ENCODE measurements at places on chromosomes 16 and 17.

DNA sequence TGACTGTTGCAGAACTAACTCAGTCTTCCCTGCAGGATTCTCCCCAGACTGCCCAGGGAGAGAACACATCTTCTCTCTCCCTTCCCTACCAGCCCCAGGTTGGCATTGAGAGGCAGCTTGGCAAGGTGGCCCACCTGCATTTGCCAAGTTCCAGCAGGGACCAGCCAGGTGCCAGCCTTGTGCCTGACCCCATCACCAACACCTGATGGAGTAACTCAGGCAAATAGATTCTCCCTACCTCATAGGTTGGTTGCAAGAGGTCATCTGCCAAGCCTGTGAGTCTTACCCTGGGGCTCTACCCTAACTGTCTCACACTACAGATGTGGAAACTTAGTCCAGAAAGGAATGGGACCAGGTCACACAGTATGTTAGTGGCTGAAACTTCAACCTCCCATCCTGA, 20.4 kb downstream of the BEAN1 start:
- no peak for DNase-seq

GRCh38 chr16:27628241-27628942, 78.4 kb downstream of the KATNIP start:
- DNase-seq, result no peak

GRCh38 chr17:28788100-28788499, 44.3 kb downstream of the TRAF4 start:
- DNase-seq, result no peak

- DNase-seq, result no peak
Observed at GRCh38 chr16:10121897-10122425, 60.3 kb downstream of the GRIN2A start.

DNA sequence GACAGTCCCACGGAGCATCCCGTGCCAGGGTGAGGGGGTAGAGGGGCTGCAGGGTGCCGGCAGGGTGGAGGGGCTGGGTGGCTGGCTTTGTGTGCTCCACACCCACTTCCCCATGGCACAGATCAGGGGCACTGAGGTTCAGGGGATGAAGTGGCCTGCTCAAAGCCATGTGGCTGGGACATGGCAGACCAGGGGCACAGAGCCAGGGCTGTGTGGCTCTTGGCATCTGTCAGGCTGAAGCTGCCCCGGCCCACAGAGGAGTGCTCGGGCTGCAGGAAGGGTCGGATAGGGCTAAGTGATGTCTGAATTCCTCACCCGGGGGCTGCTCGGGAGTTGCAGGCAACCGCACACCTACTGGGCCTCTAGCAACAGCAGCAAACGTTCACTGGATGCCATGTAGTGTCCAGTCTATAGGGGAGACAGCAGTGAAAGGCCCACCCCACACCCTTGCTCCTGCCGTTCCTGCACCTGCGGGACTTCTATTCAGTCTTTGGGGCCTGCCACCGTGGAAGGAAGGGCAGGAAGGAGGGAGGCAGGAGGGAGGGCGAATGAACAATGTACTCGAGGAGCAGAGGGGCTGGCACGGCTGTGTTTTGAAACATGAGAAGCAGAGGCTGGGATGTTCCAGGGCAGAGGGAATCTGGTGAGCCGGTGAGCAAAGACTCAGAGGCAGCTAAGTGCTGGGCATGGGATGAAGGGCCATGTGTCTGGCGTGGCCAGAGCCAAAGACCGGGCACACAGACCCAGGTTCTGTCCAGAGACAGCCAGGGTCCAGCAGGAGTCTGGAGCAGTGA, 15.1 kb downstream of the SLC5A10 start:
- DNase-seq, result no peak

DNA sequence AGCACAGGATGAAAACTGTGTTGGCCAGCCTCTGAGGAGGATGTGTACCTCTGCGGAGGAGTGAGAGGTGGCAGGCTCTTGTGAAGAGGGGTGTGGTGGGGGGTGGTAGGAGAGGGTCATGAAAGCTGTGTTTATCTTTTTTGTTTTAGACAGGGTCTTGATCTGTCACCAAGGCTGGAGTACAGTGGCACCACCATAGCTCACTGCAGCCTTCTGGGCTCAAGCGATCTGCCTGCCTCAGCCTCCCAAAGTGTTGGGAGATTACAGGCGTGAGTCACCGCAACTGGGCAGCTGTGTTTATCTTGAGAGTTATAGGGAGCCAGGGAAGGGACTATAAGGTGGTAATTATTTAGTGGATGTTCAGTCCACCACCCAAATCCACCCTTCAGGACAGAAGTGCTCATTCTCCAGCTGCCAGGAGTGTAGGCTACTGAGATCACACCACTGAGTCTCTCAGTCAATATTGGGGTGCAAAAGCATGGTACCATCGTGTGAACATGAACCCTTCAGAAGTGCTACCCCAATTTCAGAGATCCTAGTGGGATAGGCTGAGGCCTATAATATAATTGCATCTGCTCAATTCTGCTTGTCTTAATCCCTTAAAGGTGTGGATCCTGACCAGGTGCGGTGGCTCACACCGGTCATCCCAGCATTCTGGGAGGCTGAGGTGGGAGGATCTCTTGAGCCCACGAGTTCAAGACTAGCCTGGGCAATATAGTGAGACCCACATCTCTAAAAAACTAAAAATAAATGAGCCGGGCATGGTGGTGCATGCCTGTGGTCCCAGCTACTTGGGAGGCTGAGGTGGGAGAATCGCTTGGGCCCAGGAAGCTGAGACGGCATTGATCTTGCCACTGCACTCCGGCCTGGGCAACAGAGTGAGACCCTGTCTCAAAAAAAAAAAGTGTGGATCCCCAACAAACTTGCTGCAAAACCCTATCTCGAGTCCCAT, 788 bp upstream of the EXOC3L1 start:
- no peak for DNase-seq

GRCh38 chr17:64289741-64290141, 26.7 kb upstream of the TEX2 start:
- no peak for DNase-seq

DNA sequence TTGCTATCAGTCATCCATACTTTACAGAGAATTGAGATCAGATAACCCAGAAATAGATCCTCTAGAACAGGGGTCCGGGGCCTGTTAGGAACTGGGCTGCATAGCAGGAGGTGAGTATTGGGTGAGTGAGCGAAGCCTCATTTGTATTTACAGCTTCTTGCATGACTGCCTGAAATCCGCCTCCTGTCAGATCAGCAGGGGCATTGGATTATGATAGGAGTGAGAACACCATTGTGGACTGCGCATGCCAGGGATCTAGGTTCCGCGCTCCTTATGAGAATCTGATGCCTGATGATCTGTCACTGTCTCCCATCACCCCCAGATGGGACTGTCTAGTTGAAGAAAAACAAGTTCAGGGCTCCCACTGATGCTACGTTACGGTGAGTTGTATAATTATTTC, 13.0 kb upstream of the SCIMP start:
- no peak for DNase-seq

DNA sequence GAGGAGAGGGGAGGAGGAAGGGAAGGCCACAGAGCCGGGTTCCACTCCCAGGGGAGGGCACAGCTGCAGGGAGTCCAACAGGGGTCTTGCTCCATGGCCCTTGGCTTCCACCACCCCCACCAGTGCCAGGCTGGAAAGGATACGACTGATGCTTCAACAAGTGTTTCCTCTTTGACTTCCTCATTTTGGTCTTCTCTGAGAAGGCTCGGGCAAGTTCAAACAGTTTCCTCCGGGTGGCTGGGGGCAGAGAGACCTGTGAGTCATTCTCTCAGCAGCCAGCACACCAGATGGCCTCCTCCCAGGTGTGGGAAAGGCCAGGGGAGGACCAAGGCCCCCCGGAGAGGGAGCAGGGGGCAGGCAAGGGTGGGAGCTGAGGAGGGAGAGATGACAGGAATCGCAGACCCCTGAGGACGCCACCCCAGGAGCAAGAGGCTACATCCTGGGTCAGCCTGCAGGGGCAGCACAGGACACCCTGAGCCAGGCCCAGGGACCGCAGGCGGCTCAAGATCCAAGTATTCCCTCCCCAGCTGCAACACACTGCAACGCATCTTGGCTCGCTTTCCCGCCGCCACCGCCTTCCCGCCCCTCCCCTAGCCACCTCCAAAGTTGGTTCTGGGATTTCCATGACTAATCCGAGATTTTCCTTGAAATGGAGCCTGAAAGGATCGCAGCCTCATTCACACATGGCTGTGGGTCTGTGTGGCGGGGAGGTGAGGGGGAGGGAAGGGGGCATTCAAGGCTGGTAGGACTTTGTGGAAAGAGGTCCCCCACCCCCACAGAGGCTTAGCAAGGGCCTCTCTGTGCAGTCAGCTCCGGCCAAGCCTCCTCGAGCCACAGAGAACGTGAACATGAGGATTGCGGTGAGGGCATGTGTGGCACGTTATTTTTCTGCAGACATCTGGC, 18.4 kb upstream of the MRPS23 start:
- no peak for DNase-seq

DNA sequence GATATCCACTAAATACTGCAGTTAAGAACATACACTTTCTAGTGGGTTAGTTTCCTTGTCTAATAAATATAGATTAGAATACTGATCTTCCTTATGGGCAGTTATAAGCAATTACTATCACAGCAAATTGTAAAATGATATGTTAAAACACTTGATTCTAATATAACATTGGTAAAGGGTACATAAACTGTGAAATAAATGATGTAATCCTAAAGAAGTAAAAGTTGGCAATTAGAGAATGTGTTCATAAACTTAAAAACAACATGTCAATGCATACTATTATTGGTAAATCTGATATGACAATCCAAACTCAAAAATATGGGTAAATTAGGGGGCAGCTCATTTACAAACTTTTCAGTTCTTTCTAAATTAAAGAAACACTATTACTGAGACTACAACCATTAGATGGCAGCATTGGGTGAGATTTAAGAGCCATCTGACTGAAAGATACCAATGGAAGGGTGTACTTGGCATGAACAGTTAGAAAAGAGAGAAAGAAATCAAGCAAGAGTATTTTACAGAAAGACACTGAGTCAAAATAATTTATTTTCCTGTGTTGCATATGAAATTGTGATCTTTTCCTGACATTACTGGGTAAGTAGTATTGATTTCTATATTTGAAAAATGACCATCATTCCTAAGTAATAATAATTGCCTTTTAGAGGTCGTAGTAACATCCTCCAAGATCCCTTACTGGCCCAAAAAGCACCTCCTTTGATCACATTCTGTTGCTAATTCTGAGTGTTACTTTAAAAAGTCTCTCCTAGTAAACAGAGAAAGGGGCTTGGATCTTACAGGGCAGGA, 119.6 kb downstream of the SPAG9 start:
- peak; percentile 43 for DNase-seq

- no peak for DNase-seq
Observed at GRCh38 chr16:3188925-3189825, 1.2 kb downstream of the OR1F1 start.

DNA sequence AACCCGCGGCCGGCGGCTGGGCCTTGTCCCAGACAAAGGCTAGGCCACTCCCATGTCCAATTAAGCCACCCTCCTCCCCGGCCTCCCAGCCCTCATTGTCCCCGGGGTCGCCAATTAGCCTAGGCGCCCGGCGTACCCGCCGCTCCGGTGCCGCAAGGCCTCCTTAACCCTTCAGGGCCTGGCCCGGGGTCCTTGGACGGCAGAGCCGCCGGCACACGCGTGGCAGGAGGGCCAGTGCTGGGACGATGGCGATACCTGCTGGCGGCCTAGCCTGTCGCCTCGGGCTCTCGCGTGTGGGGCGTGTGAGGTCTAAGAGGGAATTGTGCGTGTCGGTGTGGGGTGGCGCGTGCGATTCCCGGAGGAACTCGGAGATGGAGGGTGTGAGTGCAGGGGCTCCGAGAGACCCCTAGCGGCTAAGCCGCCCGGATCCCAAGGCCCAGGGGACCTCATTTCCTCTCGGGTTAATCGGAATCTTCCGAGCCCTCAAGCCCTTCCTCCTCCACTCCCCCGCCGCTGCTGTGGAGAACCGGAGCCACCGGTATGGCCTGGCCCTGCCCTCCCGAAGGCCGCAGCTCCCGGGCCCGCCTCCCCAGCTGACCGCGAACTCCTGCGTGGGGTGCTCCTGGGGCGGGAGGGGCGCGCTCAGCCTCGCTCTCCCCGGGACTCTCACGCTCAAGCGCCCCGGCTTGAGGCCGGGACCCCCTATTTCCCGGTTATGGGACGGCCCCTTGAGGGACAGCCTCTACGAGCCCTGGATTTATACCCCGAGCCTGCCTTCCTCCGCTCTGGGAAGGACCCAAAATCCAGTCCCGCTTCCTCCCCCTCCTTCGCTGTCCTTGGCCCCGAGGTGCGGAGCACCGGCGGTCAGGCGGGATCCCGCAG, 11.9 kb downstream of the TBX2 start:
- DNase-seq, result no peak

DNA sequence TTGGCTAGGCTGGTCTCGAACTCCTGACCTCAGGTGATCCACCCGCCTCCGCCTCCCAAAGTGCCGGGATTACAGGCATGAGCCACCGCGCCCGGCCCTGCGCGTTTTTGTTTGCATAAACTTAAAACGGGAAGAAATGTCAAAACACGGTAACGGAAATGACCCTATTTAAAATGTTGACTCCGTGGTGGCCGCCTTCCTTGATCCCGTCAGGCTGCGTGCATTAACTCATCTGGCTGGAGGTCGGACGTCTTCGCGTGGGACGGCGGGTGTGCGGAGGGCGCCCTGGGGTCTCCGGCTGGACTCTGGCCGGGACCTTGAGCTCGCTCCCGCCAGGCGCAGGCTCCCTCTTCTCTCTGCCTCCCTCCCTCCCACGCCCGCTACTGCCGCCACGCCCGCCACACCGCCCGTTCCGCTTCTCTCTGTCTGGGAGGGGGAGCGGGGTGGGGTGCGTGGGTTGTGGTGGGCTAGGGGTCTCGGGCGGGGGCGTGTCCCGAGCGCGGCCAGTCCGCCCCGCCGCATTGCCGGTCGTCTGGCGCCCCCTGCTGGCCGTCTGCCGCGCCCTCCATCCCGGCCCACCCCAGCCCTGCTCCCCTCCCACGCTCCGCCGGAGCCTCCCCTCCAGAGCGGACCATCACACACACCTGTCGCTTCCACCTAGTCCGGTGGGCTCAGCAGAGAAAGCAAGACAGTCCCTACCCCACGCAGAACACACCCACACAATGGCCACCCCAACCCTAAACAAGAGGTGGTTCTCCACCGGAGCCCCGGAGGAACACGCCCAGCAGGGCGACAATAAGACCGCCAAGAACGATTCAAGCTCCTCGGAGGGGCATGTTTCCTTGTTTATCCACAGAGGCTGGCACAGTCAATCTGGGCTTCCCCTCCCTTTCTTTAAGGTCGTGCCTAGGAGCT, 1.2 kb upstream of the CCDC42 start:
- DNase-seq, result peak; percentile 22

All from NCI-H1048 (cell line).